Fibroblast of lung (primary cell): ENCODE measurements at places on chromosomes 2 and 18. TPM values are rescaled to one million over a fixed set of nuclear protein-coding genes. Genes with fewer than 3 reads are reported as not detected.

- H3K4me1 ChIP-seq = no peaks in the 10 kb centered on the region
- H3K36me3 ChIP-seq = no peaks in the 10 kb centered on the region
- H3K27ac ChIP-seq = no peak overlapping the region
- H3K4me3 ChIP-seq = no peak overlapping the region
These were observed 3.7 kb downstream of the MTX2 start for GRCh38 chr2:176272870-176273459.

GRCh38 chr2:95104606-95105005 lies 17.0 kb downstream of the MRPS5 start:
- peaks cover 19% of the 10 kb centered on the region for H3K36me3 ChIP-seq
- H3K27me3 ChIP-seq = no peaks in the 10 kb centered on the region
- H3K27ac ChIP-seq = no peak overlapping the region
- no peak for DNase-seq
- no peaks in the 10 kb centered on the region for H3K4me1 ChIP-seq

DNA sequence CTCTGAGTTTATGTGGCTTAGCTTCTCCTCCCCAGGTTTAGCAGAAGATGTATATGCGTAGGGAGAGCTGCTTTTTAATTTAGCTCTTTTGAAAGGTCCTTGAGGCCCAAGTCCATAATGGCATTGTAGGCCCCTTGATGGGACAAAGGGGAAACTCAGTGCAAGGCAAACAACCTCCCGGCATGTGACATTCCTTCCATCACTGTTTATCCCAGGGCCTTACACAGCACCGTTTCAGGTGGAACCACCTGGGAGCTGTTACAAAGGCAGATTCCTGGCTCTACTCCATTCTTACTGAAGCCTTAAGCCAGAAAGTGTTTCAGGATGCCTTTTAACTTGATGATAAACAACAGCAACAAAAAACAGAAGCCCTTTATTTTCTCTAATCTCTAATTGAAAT lies 555.4 kb downstream of the SLC4A3 start:
- H3K4me1 ChIP-seq = no peaks in the 10 kb centered on the region
- DNase-seq = no peak
- no peak overlapping the region for H3K27ac ChIP-seq
- H3K4me3 ChIP-seq = no peak overlapping the region
- H3K27me3 ChIP-seq = no peaks in the 10 kb centered on the region

GRCh38 chr18:50696436-50696835 lies 123.4 kb downstream of the MRO start:
- no peak overlapping the region for H3K4me3 ChIP-seq
- H3K4me1 ChIP-seq = no peaks in the 10 kb centered on the region
- H3K27ac ChIP-seq = no peak overlapping the region
- DNase-seq = no peak

GRCh38 chr2:128505575-128506526 lies 187.2 kb upstream of the HS6ST1 start:
- H3K4me3 ChIP-seq = no peak overlapping the region
- no peak for DNase-seq
- H3K4me1 ChIP-seq = no peaks in the 10 kb centered on the region
- H3K27me3 ChIP-seq = no peaks in the 10 kb centered on the region
- H3K27ac ChIP-seq = no peak overlapping the region

DNA sequence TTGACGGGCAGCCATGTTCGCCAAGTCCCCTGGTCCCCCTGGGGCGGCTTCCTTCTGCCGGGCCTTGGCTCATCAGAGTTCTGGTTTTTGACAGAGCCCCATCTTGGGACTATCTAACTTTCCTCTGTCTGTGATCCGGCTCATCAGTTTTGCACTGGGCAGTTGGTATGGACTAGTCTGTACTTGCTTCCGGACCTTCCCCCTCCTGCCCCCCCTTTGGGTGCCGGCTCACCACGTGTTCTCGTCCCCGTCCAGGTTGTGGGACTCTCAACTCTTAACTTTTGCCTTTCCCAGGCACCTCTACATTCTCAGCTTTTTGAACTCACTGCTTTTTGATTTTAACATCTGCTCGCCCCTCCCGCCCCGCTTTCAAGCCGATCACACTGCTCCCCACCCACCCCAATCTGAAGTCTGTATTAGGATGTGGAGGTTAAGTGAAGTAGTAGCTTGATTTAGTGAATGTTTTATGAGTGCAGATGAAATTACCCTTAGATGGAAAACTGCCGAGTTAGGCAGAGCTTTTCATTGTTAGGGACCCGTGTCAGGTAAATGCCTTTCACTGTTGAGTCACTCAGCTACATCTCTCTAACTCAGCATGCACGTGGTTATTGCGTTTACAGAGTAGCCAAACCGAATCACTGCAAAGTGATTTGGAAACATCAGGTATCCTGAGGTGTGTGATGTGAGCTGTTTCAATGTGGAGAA lies 874 bp downstream of the WDR43 start:
- H3K4me3 ChIP-seq = peak overlapping the region; percentile 91
- no peaks in the 10 kb centered on the region for H3K36me3 ChIP-seq
- peak; percentile 24 for DNase-seq
- H3K27me3 ChIP-seq = no peaks in the 10 kb centered on the region

FAM228A gene
- total RNA-seq = 0.51 and 0.99 TPM in 2 replicates

DNA sequence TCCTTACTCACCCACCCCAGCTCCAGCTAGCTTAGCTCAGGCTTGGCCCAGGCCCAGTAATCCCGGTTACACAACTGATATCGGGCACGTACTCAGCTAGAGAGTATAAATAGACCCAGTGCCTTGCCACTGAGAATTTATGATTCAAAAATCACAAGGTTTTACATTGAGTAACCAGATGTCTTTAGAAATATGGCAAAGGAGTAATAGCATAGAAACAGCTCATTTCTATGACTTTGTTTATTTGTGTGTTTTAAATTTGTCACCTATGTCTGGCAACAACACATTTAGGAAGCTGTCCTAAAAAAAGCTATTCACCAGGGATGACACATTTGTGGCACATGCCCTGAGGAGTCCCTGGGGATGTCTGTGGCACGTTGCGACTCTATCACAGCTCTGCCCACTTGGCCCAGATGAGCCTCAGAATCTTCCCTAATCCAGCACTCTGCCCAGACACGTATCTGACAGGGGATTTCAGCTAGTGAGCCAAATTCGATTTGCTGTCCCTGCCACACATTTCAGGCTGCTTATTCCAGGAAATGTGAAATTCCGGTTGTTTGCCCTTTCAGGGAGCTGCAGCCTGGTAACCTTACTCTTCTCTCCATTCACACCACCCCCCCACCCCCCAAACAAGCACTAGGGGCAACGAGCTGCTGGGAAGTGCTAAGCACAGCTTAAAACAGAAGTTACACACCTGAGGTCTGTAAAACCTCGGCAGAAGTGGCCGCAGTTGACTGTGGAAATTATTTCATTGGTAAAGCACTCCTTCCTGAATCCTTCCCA lies 85.4 kb upstream of the ZCCHC2 start:
- peak overlapping the region; percentile 4 for H3K4me3 ChIP-seq
- H3K27ac ChIP-seq = peak overlapping the region; percentile 47
- H3K27me3 ChIP-seq = no peaks in the 10 kb centered on the region
- H3K4me1 ChIP-seq = peaks cover 11% of the 10 kb centered on the region

CENPA gene
- total RNA-seq = 1.8 and 9.7 TPM in 2 replicates

DNA sequence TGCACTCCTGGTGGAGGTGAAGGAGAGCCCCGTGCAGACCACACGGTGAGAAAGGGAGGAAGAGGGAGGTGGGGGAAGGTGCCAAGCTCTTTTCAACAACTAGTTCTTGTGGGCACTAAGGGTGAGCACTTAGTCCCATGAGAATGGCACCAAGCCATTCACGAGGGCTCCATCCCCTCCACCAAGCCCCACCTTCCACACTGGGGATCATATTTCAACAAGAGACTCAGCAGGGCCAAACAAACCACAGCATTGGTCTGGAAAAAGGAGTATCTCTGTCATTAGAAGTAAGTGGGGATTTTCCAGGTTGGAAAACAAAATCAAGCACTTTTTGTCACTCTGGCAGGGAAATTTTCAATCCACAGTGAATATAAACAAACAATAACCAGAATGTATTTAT lies 38.4 kb downstream of the ZAP70 start:
- H3K27ac ChIP-seq = no peak overlapping the region
- no peaks in the 10 kb centered on the region for H3K27me3 ChIP-seq
- peak; percentile 55 for DNase-seq
- H3K4me3 ChIP-seq = no peak overlapping the region
- H3K4me1 ChIP-seq = no peaks in the 10 kb centered on the region

- H3K27ac ChIP-seq = no peak overlapping the region
- H3K27me3 ChIP-seq = no peaks in the 10 kb centered on the region
- no peaks in the 10 kb centered on the region for H3K36me3 ChIP-seq
- no peak for DNase-seq
These were observed 31.4 kb upstream of the PHLPP1 start for GRCh38 chr18:62683935-62684334.

DNA sequence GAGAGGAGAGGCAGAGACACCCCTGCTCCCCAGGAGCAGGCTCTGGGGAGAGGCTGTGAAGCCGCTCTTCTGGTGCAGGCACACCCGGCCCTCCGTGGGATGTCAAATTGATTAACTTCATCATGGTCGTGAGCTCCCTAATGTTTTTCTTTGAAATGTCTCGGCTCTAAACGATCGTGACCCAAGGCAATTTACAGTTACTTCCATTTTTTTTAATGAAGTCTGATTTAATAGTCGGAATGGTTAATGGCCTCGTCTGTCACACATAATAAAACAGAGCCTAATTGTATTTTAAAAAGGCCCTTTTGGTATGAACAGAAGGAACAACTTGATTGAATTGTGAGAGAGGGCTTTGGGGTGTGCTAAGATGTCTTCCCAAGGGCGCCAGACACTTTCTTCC lies 130.2 kb downstream of the SMAD2 start:
- H3K4me3 ChIP-seq = no peak overlapping the region
- H3K27ac ChIP-seq = no peak overlapping the region
- DNase-seq = no peak
- no peaks in the 10 kb centered on the region for H3K27me3 ChIP-seq
- no peaks in the 10 kb centered on the region for H3K4me1 ChIP-seq

GRCh38 chr2:31138037-31138962 lies at the start of gene GALNT14:
TSS of gene GALNT14 (minus strand) at chr2:31138440. CDS start at chr2:31138086, 354 bp downstream.
- H3K36me3 ChIP-seq = no peaks in the 10 kb centered on the region
- peak within 1 kb of the TSS; percentile 52 for H3K4me3 ChIP-seq
- peak; percentile 19 for DNase-seq
- H3K27me3 ChIP-seq = peaks cover 29% of the 10 kb centered on the region
- no peak within 1 kb of the TSS for H3K27ac ChIP-seq

DNA sequence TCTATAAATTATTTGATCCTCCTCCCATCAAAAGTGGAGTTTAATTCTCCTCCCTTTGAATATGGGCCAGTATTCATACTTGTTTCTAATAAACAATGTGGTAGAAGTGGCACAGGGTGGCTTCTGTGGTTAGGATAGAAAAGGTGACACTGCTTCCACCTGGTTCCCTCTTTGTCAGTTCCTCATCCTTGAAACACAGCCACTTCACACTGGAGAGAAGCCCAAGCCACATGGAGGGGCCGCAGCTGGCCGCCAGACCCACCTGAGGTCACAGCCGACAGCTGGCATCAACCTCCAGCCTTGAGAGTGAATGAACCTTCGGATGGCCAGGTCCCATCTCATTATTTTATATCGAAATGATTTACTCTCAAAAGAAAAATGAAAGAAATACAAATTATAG lies 27.5 kb upstream of the SLC66A3 start:
- H3K4me3 ChIP-seq = no peak overlapping the region
- peaks cover 6% of the 10 kb centered on the region for H3K4me1 ChIP-seq
- no peaks in the 10 kb centered on the region for H3K36me3 ChIP-seq
- no peaks in the 10 kb centered on the region for H3K27me3 ChIP-seq

DNA sequence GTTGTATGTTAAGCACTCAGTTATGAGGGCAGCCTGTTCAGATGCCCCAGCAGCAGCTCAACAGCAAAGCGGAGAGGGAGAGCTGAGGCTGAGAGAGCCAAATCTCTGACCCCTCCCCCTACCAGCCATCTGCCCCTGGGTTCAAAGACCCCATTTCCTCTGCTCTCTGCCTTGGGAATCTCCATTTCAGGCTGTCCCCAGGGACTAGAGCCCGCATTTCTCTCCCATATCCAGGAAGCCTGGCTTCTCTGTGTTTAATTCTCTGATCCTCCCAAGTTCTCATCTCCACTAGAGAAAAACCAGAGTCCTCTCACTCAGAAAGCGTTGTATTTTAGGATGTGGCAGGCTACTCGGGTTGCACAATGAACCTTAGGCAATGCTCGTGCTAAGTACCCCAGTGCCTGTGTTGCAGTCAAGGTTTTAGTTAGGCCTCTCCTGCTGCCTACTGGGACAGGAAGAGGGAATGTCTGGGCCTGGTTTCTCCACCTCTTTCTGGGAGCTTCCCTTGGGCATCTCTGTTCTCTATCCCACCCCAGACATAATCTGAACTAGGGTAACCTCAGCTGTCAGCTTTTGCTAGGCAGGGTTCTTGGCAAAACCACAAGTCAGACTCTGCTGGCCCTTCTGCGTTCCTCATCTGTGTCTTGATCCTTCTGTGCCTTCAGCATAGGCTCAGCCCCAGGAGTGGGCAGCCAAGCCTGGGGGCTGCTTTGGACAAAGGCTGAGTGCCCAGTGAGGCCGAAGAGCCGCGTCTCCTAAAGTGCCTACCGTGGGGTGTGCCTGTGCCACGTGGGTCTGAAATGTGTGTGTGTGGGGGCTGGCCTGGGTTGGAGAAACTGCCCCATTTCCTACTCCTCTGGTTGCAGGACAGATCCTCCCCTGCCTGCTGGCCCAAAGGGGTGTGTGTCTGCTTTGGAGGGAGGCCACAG lies 96.8 kb downstream of the STPG4 start:
- H3K27ac ChIP-seq = peak overlapping the region; percentile 86
- H3K4me1 ChIP-seq = peaks cover 54% of the 10 kb centered on the region
- H3K27me3 ChIP-seq = no peaks in the 10 kb centered on the region

DNA sequence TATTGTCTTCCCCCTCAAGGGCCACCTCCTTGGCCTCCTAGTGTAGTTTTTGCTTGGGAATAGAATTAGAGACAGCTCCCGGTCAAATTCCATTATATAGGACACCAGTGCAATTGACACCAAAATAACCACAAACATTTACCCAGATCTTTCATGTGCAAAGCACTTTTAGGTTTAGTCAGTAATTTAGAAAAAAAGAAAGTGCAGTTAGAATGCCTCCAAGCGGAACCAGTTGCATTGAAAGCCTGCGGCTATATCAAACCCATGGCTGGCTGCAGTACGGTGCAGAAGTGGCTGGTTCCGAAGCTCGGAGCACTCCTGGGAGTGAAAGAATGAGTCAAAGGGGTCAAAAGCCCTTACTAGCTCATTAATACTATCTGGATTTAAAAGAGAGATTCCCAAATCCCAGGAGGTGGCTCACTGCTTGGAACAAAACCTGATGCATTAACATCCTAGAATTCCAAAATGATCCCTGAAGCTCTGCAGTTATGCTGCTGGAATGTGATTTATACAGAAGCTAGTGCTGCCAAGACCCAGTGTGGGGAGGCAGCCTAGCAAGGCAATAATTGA lies 432.2 kb upstream of the KLHL29 start:
- no peaks in the 10 kb centered on the region for H3K36me3 ChIP-seq
- no peak overlapping the region for H3K27ac ChIP-seq
- no peak overlapping the region for H3K4me3 ChIP-seq
- no peaks in the 10 kb centered on the region for H3K27me3 ChIP-seq
- no peak for DNase-seq

QPCT gene
- total RNA-seq = 3.9 and 8.4 TPM in 2 replicates
